ENCODE measurements at places on chromosomes 6 and 20.

DNA sequence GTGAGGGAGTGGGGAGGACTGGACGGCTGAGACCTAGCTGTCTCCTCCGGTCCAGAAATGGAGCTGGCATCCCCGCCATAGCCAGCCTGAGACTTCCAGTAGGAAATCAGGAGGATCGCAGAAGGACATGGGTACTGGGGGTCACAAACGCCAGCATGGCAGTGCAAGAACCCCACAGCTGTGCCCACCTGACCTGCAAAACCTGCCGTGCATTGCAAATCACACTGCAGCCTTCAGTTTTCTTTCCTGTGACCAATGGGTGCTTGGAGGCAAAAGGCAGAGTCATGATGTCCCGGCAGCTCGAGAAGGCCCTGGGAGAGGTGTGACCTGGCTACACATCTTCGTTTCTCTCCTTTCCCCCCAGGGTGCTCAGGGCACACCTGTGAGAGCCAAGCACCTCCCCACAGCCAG is 23.3 kb upstream of the PHACTR3 start:
- DNase-seq: no peak

- no peak for DNase-seq
Measured at GRCh38 chr6:168949981-168950857, 303.4 kb downstream of the THBS2 start.

- DNase-seq: no peak
Measured at GRCh38 chr6:152295346-152295745, 341.8 kb downstream of the SYNE1 start.

GRCh38 chr20:36303020-36303595 is 3.0 kb upstream of the DLGAP4 start:
- no peak for DNase-seq

- no peak for DNase-seq
Measured at GRCh38 chr6:152716322-152716721, 18.6 kb downstream of the MYCT1 start.

GRCh38 chr6:83976037-83976755 is 57.4 kb upstream of the MRAP2 start:
- no peak for DNase-seq
